ENCODE measurements at places on chromosomes 1 and 21.

DNA sequence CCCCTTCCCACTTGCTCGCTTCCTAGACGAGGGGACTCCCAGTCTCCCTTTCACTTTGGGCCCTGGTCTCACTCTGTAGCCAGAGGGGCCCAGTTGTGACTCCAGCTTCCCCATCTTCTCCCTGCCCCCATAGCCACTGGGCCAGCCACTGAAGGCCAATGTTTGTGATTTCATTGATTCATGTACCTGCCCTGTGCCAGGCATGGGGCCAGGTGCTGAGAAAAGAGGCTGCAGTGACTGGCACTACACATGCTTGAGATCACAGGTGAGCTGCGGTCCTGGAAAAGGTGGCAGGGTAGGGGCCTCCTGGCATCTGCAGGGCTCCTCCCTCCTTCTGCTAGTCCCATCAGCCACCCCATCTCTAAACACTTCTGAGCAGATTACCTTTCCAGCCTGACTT is 345.3 kb upstream of the VAMP3 start:
- DNase-seq = no peak

DNA sequence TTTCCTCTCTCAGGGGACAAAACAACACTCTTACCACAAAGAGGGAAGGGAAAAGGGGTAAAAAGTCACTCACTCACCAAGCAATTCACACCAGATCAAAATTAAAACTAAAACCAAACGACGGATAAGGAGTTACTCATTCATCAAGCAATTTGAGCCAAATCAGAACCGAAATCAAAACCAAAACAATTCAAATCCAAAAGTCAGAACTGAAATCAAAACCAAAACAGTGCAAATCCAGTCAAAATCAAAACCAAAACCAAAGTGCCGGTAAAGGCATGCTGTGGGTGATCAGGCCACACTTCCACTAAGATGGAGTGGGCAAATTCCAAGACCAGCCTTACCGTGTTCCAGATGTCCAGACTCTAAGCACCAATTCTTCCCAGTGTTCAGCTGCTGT is 717.9 kb downstream of the AMY1C start:
- no peak for DNase-seq

DNA sequence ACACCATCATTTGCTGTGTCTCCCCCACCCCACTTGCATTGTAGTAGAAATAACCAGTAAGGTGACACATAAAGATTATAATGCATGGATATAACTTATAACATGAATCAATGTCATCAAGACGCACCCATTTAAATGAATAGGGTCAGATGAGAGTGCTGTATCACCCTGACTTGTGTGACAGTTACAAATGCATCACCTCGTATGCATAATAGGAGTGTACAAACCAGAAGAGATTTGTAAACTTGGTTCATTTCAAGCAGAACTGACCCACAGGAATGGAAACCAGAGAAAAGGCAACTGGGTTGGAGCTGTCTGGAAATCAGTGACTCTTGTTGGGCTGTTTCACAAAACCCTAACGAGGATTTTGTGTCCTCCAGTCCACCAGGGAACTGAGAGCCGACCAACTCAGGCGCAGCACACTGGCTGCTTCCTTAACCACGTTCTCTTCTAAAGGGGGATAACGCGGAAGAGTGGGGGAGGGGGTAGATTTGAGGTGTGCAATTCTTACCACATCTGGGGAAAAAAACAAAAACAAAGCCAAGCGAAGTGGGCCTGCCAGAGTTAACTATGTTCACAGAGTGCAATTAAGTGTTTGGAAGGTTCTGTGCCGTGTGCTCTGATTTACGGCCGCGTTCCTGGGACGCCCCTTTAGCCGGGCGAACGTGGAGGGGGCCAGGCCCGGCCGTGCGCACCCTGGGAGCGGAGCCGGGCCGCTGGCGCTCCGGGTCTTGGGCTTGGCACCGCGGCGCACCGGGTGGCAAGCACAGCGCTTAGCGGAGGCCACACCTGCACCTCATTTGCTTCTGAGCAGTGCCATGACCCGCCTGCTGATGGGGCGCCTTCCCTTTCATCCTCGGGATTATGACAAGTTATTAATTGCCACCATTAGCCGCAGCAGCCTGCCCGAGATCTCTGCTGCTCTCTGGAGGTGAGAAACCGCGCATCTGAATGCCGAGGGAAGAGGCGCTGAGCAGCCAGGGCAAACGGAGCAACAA is 248.8 kb upstream of the FOXD3 start:
- DNase-seq = no peak

DNA sequence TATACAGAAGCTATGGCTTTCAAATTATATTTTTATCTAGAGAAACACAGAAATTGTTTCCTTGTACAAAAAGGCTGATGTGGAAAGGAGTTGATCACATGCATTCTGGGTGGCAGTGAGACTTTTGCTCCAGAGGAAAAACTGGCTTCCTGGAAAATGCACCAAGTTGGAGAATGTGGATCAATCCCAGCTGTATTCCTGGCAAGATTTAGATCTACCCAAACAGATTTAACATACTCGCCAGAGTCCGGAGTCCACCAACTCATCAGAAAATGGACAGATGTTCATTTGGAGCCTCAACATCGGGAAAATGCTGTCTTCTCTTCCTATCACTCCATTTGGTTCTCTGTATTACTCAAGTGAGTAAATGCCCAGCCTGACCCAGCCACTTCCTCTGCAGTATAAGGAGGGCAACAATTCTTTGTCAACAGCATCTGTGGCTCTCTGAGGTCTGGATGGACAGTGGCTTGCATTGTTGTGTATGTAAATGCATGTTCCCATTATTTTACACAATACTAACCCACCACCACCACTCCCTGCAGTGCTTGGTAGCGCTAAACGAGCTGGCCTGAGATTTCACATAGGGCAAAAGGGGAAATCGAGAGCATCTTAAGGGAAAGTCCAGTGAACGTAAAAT is 226.2 kb upstream of the IRF2BP2 start:
- no peak for DNase-seq

GRCh38 chr21:45442276-45442675 is 37.3 kb downstream of the COL18A1 start:
- DNase-seq = no peak

Data from stimulated activated CD8-positive, alpha-beta memory T cell treated with anti-CD3 and anti-CD28 coated beads, Interleukin-15, amount 100 ng/mL, for 1 hour (primary cell).